ENCODE measurements at places on chromosomes 11 and 22.

DNA sequence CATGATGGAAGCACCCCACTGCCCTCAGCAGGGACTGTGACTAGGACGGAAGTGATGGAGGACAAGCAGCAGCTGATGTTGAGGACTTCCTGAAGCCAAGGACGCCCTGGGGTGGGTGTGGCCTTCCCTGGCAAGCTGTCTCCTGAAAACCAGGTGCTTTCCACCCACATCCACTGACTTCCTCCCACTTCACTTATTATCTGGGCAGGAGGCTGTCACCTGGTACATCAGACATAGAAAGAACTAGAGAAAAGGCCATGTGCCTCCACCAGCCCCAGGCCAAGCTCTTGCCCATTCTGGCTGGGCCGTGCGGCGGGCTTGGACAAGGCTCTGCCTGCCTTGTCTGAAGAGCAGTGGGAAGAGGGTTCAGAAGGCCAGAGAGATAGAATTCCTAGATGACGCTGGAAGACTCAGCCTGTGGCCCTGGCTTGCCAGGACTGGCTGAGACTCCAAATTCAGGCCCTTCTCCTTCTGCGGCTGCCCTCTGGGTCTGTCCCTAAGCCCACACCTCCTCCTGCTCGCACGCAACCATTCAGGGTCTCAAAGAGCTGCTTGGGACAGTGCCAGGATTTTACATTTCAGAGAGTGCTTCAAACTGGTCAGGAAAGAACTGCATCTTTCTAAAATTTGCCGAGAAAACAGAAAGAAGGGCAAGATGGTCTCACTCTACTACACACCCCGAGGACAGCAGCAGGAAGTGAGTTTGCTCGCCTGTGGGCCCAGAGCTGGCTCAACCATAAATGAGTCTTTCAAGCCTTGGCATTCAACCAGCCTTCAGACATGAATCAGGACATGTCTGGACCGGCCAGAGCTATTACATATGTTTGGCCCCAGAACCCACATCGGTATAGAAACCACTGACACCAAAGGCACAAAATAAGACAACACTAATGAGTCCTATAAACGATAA lies 13.3 kb downstream of the ARHGAP1 start:
- DNase-seq = no peak

- DNase-seq = no peak
These were observed 171.8 kb downstream of the ETS1 start for GRCh38 chr11:128415539-128415938.

DNA sequence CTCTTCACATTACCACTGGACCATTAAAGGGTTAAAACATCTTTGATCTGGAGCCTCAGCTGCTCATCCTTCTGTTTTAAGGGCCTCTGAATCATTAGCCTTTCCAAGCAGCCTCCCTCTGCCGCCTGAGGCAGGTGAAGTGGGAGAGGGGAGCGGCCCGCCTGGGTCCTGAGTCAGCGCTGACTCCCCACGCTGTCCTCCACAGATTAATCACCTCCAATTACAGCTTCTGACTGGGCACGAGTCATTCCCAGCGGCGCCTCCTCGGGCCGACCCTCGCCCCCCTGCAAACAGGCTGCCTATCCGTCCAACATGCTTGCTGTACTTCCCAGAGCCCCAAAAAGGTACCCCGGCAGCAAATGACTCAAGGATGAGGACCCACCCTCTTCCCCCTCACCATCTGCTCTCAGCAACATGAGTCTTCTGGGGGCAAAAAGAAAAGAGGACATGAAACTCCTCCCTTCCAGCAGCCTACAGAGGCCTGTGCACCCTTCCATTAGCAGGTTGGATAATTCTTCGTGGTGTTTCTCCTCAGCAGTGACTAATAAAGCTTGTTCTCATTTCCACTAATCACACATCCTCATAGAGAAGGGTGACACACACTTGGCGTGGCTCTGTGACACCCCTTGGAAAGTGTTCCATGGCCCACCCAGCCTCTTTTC lies 44.3 kb upstream of the JAM3 start:
- DNase-seq = no peak

GRCh38 chr22:30970356-30970746 lies 1.3 kb downstream of the TUG1 start:
- DNase-seq = no peak

GRCh38 chr11:18368221-18368620 lies 26.1 kb upstream of the LDHA start:
- no peak for DNase-seq

GRCh38 chr22:36355362-36355761 lies 32.4 kb downstream of the MYH9 start:
- no peak for DNase-seq

GRCh38 chr22:50118557-50119168 lies 28.9 kb downstream of the MOV10L1 start:
- DNase-seq = peak; percentile 60

- no peak for DNase-seq
These were observed 56.3 kb downstream of the CYB5R2 start for GRCh38 chr11:7617032-7617431.

GRCh38 chr11:44531116-44531504 lies 34.4 kb upstream of the CD82 start:
- no peak for DNase-seq

DNA sequence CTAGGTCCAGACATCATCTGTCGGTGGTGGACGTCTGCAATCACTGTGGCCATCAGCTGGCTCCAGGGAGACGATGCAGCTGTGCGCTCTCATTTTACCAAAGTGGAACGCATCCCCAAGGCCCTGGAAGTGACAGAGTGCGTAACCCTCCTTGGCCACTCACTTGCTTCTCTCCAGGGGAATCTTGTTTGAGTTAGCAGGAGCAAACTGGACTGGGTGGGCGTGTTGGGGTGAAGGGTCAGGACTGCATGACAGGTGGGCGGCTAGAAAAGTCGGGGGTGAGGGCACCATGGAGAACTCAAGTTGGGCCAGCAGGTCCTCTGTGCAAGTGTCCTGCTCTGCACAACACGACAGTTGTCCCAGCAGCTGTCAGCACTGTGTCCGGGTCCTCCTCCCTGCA lies 16.2 kb downstream of the SHISA8 start:
- DNase-seq = no peak

- no peak for DNase-seq
These were observed 1.1 kb upstream of the CD81 start for GRCh38 chr11:2375964-2376551.

- no peak for DNase-seq
These were observed 10.4 kb upstream of the PPARA start for GRCh38 chr22:46139895-46140350.

- no peak for DNase-seq
These were observed 156.2 kb downstream of the BRD1 start for GRCh38 chr22:49671331-49672013.

- DNase-seq = no peak
These were observed 10.5 kb upstream of the JHY start for GRCh38 chr11:122872046-122872445.

DNA sequence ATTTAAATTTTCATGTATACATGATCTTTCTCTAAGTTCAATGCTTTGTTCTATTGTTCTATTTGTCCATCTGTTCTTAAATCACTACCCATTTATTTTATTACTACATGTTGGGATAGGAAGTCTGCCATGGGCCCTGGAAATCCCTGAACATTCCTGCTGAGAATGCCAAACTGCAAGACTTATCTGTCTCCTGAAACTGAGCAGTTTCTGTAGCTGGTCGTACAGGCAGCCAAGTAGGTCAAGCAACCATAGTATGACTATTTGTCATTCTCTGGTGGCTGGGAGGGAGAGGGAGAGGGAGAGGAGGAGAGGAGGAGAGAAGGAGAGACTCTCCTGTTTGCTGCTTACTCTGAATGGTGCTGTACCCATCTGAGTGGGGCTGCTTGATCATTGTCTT lies 82.8 kb upstream of the SNX19 start:
- no peak for DNase-seq

GRCh38 chr11:59172345-59173079 lies 580 bp downstream of the DTX4 start:
- no peak for DNase-seq

- no peak for DNase-seq
These were observed 334.8 kb upstream of the LARGE1 start for GRCh38 chr22:34255042-34255441.

DNA sequence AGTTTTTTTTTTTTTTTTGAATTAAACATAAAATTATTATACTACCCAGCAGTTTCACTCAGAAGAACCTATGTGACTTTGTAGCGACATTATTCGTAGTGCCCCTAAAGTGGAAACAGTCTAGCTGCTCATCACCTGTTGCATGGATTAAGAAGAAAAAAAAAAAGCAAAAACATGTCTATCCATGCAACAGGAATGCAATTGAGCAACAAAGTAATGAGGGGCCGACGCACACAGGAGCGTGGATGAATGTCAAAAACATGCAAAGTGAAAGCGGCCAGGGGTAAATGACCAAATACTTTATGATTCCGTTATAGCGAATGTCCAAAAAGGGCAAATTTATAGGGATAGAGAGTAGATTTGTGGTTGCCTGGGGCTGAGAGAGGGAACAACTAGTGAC lies 16.3 kb downstream of the MYO18B start:
- no peak for DNase-seq

GRCh38 chr22:40451210-40451609 lies 80.8 kb downstream of the SGSM3 start:
- DNase-seq = peak; percentile 25

Measured in fibroblast of skin of left quadriceps (primary cell).